ENCODE measurements at places on chromosomes 16 and 17. TPM values are rescaled to one million over a fixed set of nuclear protein-coding genes. Genes with fewer than 3 reads are reported as not detected.

- no peaks in the 10 kb centered on the region for H3K36me3 ChIP-seq
- no peaks in the 10 kb centered on the region for H3K27me3 ChIP-seq
- H3K4me1 ChIP-seq, result no peaks in the 10 kb centered on the region
- no peak overlapping the region for H3K27ac ChIP-seq
- H3K4me3 ChIP-seq, result no peak overlapping the region
Observed at GRCh38 chr16:77647726-77648125, 74.6 kb upstream of the NUDT7 start.

Gene GLTPD2
- total RNA-seq, result not detected

GRCh38 chr17:79420318-79421243 lies 190.3 kb downstream of the RBFOX3 start:
- no peak overlapping the region for H3K4me3 ChIP-seq
- H3K27me3 ChIP-seq, result peaks cover 31% of the 10 kb centered on the region
- no peaks in the 10 kb centered on the region for H3K36me3 ChIP-seq
- H3K27ac ChIP-seq, result no peak overlapping the region
- DNase-seq, result no peak

Gene TCAP
- 1,962 TPM for total RNA-seq

Gene EEF2K
- total RNA-seq, result 18.7 TPM

Gene PMP22
- total RNA-seq, result 227 TPM

Gene G6PC1
- 0.47 TPM for total RNA-seq

- peaks cover 28% of the 10 kb centered on the region for H3K4me1 ChIP-seq
- H3K27ac ChIP-seq, result peak overlapping the region; percentile 93
- DNase-seq, result peak; percentile 66
Observed at GRCh38 chr16:49857423-49858181, 1.7 kb upstream of the ZNF423 start.

DNA sequence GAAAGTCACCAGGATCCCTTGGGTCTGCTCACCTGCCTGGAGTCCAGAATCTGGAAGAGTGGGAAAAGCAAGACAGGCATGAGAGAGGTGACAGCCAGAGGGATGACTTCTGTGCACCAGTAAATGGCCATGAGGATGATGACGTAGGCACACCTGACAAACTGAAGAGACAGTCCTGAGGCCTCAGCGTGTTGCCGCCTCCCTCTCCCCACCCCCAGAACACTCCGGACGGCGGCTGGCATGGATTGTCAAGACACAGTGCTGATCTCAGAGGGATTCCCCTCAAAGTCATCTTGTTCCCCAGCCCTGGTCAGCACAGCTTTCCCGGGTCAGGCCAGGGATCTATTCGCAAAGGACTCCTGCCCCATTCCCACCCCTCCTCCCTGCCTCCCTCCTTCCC lies 6.2 kb downstream of the SLC13A5 start:
- H3K27ac ChIP-seq, result no peak overlapping the region
- DNase-seq, result no peak
- peaks cover 4% of the 10 kb centered on the region for H3K27me3 ChIP-seq
- H3K4me1 ChIP-seq, result no peaks in the 10 kb centered on the region
- H3K4me3 ChIP-seq, result no peak overlapping the region
- no peaks in the 10 kb centered on the region for H3K36me3 ChIP-seq

GRCh38 chr17:52828621-52829020 lies 670.1 kb upstream of the CA10 start:
- no peaks in the 10 kb centered on the region for H3K36me3 ChIP-seq
- H3K27me3 ChIP-seq, result no peaks in the 10 kb centered on the region
- H3K4me3 ChIP-seq, result no peak overlapping the region
- H3K4me1 ChIP-seq, result peaks cover 14% of the 10 kb centered on the region

- H3K36me3 ChIP-seq, result no peaks in the 10 kb centered on the region
- H3K4me1 ChIP-seq, result no peaks in the 10 kb centered on the region
- DNase-seq, result no peak
- no peak overlapping the region for H3K4me3 ChIP-seq
Observed at GRCh38 chr16:81545470-81546250, 101.1 kb downstream of the CMIP start.

Gene MT3
- total RNA-seq, result not detected

Gene CALB2
- total RNA-seq, result 3.2 TPM

Gene ZNF830
- total RNA-seq, result 6.0 TPM

DNA sequence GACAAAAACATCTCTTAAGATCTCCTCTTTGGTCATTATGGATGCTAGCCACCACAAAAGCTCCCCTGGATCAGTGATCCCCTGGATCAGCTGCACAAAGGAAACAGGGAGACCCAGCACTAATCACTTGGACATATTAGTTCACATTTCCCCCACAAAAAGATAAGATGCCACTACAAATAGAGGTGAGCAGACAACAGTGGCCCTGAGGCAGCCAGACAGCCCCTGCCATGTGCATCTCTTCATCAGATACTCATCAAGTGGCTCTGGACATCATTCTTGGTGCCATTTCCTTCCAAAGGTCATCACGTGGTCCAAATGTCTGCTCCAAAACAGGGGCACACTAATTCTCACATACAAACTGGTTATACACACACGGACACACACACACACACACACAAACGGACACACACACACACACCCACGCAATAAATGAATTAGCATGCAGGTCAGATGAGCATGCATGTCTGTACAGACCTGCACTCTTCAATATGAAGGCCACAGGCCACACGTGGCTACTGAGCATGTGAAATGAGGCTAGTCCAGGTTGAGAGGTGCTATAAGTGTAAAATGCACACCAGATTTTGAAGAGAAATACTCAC lies 4.1 kb downstream of the USP36 start:
- no peak overlapping the region for H3K4me3 ChIP-seq
- no peaks in the 10 kb centered on the region for H3K27me3 ChIP-seq
- DNase-seq, result no peak
- H3K27ac ChIP-seq, result no peak overlapping the region
- H3K36me3 ChIP-seq, result peaks cover 7% of the 10 kb centered on the region
- peaks cover 14% of the 10 kb centered on the region for H3K4me1 ChIP-seq
